Aorta (tissue), 5 donors: ENCODE measurements at places on chromosomes 12 and 14. TPM values are rescaled to one million over a fixed set of nuclear protein-coding genes. Genes with fewer than 3 reads are reported as not detected.

Gene SPIC
- polyA plus RNA-seq, result not detected

Gene TTC9
- polyA plus RNA-seq, result 2.8 TPM

Gene SMIM41
- polyA plus RNA-seq, result not detected

Gene HVCN1
- 6.0 TPM for polyA plus RNA-seq

Gene RASSF8
- 10.6 TPM for polyA plus RNA-seq

Gene HOXC6
- polyA plus RNA-seq, result 1.5 TPM

- H3K27me3 ChIP-seq, result no peaks in the 10 kb centered on the region
- no peak overlapping the region for H3K4me3 ChIP-seq
- H3K27ac ChIP-seq, result no peak overlapping the region
- no peaks in the 10 kb centered on the region for H3K4me1 ChIP-seq
Observed at GRCh38 chr14:88045705-88046104, 40.8 kb downstream of the GPR65 start.

GRCh38 chr14:64760146-64760755, 56.0 kb downstream of the PLEKHG3 start:
- H3K4me1 ChIP-seq, result no peaks in the 10 kb centered on the region
- no peak for DNase-seq
- no peak overlapping the region for H3K27ac ChIP-seq
- H3K36me3 ChIP-seq, result no peaks in the 10 kb centered on the region
- H3K4me3 ChIP-seq, result no peak overlapping the region

DNA sequence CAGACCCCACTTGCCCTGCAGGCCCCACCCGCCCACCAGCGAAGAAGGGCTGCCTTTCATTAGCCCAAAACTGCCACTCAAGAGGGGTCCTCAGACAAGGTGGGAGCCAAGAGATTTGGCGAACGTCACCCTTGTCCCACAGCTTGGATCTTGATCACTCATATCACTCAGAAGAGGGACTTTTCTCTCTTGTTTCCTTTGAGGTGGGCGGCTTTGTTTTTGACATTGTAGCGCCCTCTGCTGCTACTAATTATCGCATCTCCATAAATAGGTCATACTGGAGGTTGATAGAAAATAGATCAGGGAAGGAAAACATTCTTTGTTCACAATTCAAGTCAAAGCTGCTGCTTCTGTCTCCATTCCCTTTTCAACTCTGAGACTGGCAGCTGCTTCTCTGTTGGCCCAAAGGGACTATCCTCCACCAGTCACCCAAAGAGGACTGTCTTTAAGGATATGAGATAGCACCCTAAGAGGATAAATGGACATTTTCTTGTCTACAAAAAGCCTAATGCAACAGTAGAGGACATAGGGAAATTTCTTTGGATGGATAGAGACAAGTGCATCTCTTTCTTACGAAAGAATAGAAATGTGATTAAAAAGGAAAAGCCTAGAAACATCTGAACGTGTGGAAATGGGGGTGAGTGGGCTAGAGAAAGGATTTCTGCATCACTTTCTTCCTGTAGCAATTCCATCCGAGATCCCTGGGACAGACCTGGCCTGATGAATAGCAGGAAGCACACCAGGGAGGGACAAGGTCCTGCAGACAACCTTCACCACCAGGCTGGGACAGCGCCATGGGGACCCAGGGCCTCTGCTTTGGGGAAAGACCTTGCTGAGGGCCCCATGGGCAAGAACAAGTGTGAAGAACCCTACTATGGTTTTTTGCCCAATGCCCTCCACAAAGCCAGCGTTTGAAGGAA, 115.8 kb downstream of the DAD1 start:
- H3K27ac ChIP-seq, result no peak overlapping the region
- no peaks in the 10 kb centered on the region for H3K36me3 ChIP-seq
- H3K4me1 ChIP-seq, result peaks cover 3% of the 10 kb centered on the region
- DNase-seq, result no peak
- no peak overlapping the region for H3K4me3 ChIP-seq

DNA sequence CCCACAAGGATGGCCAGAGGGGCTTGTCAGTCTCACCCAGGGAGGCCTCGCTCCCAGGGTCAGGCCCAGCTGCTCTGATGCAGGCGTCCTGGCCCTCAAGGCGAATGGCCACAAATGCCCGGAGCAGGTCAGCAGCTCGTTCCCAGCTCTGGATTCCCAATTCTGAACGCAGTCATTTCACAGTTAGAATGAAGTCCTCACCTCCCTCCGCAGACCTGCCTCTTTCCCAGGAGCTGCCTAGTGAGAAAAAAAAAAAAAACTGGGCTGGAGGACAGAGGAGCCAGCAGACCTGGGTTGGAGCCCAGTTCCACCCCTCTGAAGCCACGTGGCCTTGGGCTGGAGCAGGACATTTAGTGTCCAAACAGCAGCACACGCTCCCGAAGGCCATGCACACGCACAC, 62.2 kb upstream of the DIO3 start:
- no peaks in the 10 kb centered on the region for H3K36me3 ChIP-seq
- no peaks in the 10 kb centered on the region for H3K27me3 ChIP-seq
- no peak overlapping the region for H3K4me3 ChIP-seq

- no peak overlapping the region for H3K27ac ChIP-seq
- DNase-seq, result no peak
- no peaks in the 10 kb centered on the region for H3K4me1 ChIP-seq
Observed at GRCh38 chr12:118780939-118781338, 200.4 kb upstream of the SRRM4 start.

GRCh38 chr14:31442284-31442683, 15.0 kb downstream of the DTD2 start:
- H3K27me3 ChIP-seq, result no peaks in the 10 kb centered on the region
- no peak overlapping the region for H3K27ac ChIP-seq
- no peak for DNase-seq
- H3K4me1 ChIP-seq, result no peaks in the 10 kb centered on the region
- H3K36me3 ChIP-seq, result no peaks in the 10 kb centered on the region
- no peak overlapping the region for H3K4me3 ChIP-seq

DNA sequence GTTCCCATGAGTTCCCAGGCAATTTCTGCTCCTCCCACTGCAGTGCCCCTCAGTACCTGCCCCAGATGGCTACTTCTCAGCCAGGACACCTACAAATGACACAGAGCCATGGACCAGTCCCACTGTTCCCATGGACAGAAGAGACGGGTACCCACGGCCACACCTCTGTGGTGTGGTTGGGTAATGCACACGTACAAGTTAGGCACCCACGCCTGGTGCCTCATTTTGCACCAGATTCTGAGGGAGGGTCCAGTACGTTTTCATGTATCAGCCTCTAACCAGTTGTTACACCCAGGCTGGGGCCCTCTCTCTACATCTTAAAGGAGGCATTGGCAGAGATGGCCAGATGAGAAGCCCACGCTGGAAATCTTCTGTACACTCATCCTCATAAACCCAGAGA, 114.0 kb downstream of the DICER1 start:
- H3K4me3 ChIP-seq, result no peak overlapping the region
- no peak overlapping the region for H3K27ac ChIP-seq
- H3K27me3 ChIP-seq, result no peaks in the 10 kb centered on the region
- H3K4me1 ChIP-seq, result no peaks in the 10 kb centered on the region

- H3K27me3 ChIP-seq, result no peaks in the 10 kb centered on the region
- H3K4me3 ChIP-seq, result no peak overlapping the region
- no peak overlapping the region for H3K27ac ChIP-seq
- DNase-seq, result no peak
- H3K4me1 ChIP-seq, result no peaks in the 10 kb centered on the region
Observed at GRCh38 chr14:74834692-74835392, 41.1 kb downstream of the PROX2 start.

GRCh38 chr12:85413266-85413665, 133.2 kb downstream of the ALX1 start:
- DNase-seq, result no peak
- H3K4me1 ChIP-seq, result no peaks in the 10 kb centered on the region
- H3K36me3 ChIP-seq, result no peaks in the 10 kb centered on the region
- H3K27ac ChIP-seq, result no peak overlapping the region

DNA sequence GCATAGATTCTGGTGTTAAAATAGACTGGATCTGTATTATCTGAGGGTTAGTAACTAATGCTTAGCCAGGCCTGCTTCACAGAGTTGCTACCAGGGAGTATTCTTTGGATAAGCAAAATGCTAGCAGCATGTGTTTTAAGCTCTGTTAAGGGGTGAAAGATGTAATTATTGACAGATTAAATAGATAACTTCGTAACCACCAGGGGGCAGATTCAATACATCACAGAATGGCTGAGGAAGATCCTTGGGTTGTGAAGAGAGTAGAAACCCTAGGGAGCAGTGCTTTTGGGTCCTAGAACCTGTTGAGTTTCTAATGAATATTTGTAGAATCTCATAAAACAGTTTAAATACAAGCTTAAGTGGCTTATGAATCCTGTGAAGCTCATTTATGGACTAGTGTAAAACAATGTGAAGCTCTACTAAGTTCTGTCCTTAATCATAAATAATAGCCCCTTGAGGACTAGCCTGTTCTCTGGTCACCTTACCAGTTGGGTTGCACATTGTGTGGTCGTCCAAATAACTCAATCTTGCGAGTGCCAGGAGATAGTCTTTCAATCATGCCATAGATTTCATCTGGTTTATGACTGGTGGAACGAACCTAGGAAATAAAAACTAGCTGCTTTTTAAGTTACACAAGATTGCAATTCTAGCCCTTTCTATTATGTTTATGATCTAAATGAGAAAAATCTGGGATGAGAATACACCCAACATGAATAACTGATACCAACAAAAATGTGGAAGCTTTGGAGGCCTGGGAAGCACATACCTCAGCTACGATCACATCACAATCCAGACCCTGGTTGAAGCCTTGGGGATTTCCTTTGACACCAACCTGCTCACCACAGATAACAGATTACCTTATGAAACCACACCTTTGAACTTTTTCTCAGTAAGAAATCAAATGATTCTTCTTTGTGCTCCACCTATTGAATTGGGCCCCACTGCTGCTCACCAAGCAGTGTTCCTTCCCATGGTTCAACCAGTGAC, 12.3 kb downstream of the METTL3 start:
- DNase-seq, result no peak
- no peaks in the 10 kb centered on the region for H3K4me1 ChIP-seq
- H3K27ac ChIP-seq, result no peak overlapping the region
- H3K27me3 ChIP-seq, result no peaks in the 10 kb centered on the region
- H3K4me3 ChIP-seq, result no peak overlapping the region

DNA sequence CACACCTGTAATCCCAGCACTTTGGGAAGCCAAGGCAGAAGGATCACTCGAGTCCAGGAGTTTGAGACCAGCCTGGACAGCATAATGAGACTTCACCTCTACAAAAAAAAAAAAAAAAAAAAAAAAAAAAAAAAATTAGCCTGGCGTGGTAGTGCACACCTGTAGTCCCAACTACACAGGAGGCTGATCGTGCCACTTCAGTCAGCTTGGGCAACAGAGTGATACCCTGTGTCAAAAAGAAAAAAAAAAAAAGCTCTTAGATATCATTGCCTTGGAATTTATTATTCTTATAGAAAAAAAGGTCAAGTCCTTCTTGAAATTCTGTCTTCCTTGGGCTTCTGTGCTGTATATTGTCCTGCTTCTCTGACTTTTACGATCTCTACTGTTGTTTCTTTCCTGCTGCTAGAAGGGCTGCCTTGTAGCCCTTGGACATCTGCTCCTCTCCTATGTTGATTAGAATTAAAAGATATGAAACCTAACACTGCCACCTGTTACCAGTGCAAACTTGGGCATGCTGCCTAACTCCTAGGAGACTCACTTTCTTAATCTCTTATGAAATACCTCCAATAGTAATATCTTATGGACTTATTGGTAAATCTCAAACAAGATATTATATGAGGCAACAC, 5.7 kb downstream of the TMEM19 start:
- H3K4me1 ChIP-seq, result peaks cover 4% of the 10 kb centered on the region
- H3K36me3 ChIP-seq, result no peaks in the 10 kb centered on the region
- no peak for DNase-seq
- no peak overlapping the region for H3K4me3 ChIP-seq
- no peak overlapping the region for H3K27ac ChIP-seq

GRCh38 chr14:85421186-85421877, 108.6 kb upstream of the FLRT2 start:
- no peak overlapping the region for H3K27ac ChIP-seq
- H3K27me3 ChIP-seq, result no peaks in the 10 kb centered on the region
- no peak for DNase-seq
- H3K4me1 ChIP-seq, result peaks cover 5% of the 10 kb centered on the region
- no peak overlapping the region for H3K4me3 ChIP-seq
- no peaks in the 10 kb centered on the region for H3K36me3 ChIP-seq

GRCh38 chr12:47276621-47277309, 197.0 kb upstream of the AMIGO2 start:
- no peaks in the 10 kb centered on the region for H3K27me3 ChIP-seq
- H3K4me1 ChIP-seq, result no peaks in the 10 kb centered on the region
- no peak overlapping the region for H3K4me3 ChIP-seq
- no peak overlapping the region for H3K27ac ChIP-seq
- H3K36me3 ChIP-seq, result no peaks in the 10 kb centered on the region

DNA sequence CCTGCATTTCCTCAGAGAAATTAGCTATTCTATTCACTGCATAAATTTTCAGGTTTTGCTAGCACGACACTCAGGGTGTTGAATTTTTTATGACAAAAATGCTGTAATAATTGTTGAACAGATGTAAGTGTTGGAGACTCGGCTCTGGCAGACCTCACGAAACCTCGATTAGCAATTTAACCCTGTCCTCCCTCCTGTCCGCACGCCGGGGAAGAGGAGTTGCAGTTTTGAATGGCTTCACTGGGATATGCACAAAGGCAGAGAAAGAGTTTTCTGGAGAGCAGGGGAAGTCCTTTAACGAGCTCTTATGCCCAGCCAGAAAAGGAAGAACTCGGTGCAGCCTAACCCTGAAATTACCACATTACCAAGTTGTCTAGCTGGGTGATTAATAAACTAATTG, 661.1 kb downstream of the VRK1 start:
- H3K27ac ChIP-seq, result no peak overlapping the region
- no peak for DNase-seq
- peaks cover 5% of the 10 kb centered on the region for H3K27me3 ChIP-seq

DNA sequence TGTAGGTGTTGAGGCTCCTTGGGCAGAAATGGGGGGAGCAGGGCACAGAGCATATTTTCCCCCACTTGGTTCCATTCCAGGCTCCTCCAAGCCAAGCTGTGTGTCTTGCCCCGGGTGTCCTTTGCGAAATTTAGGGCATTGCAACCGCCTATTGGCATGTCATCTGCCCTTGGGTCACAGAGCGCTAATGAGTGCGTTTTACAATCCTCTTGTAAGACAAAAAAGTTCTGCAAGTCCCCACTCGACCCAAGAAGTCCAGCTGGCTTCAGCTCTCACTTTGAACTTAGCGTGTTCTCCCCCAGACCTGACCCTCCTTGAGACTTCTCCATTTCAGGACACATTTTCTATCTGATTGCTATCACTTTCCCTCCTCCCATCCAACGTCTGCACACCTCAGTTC, 6.1 kb upstream of the LRTM2 start:
- no peaks in the 10 kb centered on the region for H3K4me1 ChIP-seq
- no peak for DNase-seq
- H3K27ac ChIP-seq, result no peak overlapping the region

DNA sequence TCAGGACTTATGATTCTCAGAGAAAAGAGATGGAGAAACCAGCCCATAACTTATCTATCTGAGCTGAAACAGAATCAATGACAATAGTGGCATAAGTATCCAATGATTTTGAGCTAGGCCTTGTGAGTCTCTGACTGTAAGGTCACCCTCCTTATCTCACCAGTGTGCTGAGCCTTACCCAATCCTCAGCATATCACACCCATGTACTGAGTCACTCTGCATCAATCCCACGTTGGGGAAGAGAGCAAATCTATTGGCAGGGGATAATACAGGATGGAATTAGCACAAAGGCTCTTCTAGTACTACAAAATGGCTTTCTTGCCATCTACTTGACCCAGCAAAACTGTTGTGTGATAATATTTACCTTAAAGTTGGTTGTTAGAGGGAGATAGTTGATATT, 997.8 kb downstream of the NRXN3 start:
- no peaks in the 10 kb centered on the region for H3K4me1 ChIP-seq
- no peak overlapping the region for H3K4me3 ChIP-seq
- no peak overlapping the region for H3K27ac ChIP-seq
- no peaks in the 10 kb centered on the region for H3K27me3 ChIP-seq
